ENCODE measurements at places on chromosomes 16 and 17. TPM values are rescaled to one million over a fixed set of nuclear protein-coding genes. Genes with fewer than 3 reads are reported as not detected.

SNX20 gene
- 2.1 TPM for polyA plus RNA-seq

DNA sequence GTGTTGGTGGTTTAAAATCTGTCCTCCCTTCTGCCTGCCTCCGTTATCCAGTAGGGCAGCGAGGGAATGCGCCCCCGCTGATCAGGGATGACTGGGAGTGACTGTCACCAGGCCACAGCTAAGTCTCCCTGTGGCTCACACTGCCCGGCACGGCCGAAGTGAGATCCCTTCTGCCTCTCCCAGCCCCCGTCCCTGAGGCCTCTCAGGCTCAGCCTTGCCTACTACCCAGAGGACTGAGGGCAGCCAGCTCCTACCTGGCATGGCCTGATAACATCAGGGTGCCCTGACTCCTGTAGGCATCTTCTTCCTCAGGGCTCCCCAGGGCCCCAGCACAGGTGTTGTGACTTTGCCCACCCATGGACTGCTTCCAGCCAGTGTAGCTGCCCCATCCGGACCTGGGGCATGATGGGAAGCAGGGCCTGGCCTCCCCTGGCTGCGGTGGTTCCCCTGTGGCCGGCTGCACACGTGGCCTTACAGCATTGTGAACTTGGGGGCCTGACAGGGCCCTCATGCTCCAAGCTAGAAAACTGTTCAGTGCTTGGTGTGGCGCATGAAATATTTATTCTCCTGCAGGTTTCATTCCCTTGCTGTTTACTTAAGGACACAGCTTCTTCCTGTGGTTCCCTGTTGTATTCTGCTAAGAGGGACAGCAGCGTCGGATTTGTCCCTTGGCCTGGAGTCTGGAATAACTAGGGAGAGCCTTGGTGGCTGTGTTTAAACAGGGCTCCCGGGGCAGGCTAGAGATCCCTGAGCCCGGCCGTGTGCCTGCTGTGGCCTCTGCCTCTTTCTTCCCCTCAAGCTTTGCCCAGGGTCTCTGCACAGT is 30.0 kb downstream of the GINS2 start:
- no peak for DNase-seq

FOXL1 gene
- 1.3 TPM for polyA plus RNA-seq

DNA sequence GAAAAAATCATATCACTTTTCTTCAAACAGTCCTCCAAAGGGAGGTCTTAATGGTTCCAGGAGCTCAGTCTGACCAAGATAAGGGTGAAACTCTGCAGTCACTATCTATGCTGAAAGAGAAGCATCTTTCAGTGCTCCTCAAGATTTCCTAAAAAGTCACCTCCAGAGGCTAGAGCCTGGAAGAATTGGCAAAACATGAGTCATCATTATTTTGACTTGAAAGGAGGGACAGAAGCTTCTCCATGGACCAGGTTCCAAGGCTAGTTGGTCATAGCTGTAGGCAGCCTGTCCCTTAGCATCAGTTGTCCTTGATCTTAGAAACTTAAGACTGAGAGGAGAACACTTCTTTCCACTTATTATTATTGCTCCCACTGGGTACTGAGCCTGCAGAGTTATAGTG is 219.0 kb upstream of the ASIC2 start:
- no peak for DNase-seq

CDK5R1 gene
- polyA plus RNA-seq, result 0.44 TPM

DNA sequence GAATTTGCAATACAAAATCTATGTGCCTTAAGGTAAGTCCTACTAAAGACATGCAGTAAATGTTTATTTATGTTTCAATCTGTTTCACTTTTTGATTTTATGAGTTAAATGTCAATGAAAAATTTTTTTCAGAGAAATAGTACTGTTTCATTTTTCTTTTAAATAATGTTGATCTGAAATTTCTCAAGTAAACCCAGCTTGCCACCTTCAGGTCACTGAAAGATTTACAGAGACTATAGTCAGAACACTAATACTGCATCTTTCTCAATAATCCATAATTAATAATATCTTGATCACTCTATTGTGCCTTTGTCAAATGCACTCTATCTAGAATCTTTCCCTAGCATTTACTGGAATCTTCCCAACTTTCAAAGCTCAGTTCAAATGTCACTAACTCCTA is 6.5 kb upstream of the DHX40 start:
- DNase-seq, result no peak

IRX6 gene
- 1.7 TPM for polyA plus RNA-seq

TAT gene
- polyA plus RNA-seq, result not detected

DNA sequence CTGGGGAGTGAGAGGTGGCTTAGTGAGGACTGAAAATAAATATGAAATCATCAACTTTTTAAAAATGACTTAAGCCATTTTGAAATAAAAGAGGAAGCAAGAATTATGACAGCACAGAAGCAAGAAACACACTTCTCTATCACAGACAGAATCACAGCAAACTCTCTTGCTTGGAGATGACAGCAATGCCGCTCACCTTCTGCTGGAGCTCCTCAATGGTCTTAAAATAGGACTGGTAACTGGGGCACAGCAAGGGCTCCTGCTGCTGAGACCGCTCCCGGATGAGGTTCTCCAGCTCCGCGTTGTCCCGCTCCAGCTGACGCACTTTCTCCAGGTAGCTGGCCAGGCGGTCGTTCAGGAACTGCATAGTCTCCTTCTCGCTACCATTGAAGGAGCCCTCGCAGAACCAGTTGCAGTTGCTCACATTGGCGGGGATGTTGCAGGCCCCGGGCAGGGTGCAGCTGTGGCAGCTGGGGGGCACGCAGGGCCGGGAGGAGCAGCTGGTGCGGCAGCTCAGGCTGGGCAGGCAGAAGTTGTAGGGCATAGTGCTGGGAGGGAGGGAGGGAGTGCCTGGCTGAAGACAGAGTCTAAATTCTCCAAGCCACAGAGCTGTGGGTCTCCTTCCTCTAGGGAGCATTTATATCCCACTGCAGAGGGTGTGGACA is at the start of gene KRT31:
KRT31 (minus strand) TSS at position 613 of the 665 bp plus-strand sequence; CDS start at position 544, 69 bp downstream.
- DNase-seq, result no peak

- DNase-seq, result no peak
Measured at GRCh38 chr17:70699408-70699807, 530.1 kb downstream of the KCNJ2 start.

DNA sequence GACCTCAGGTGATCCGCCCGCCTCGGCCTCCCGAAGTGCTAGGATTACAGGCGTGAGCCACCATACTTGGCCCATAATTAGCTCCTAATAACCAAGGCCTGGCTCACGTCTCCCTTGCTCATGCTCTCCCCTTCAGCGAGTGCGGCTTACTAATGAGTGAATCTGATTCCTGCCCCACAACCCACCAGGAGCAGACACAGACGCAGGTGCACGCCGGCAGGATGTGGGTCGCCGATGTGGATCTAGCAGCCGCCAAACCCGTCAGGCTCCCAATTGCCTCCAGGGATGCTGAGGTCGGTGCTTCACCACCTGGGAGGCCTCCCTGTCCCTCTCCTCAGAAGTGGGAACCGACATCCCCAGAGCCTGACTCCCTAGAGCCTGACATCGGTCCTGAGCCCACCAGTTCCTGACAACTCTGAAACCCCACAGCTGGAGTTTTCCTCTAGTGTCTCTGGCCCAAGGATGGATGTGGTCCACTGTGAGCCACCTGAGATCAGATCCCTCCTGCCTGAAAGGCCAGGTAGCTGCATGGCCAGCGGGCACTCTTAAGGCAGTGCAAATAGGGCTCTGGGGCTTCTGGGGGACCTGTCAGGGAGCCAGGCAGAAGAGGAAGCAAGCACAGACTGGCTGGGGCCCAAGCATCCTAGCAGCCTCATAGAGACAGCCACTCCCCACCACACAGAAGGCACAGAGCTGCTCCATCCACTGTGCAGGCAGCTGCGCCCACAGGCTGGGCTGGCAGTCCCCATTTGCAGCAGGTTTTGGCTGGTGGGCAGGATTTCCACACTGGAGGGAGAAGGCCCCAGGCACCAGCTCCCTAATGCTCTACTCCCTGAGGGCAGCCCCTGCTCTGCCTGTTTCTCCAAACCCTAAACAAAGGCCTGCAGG is 10.8 kb downstream of the EXOC7 start:
- no peak for DNase-seq

FBRS gene
- polyA plus RNA-seq, result 35.5 TPM

DNA sequence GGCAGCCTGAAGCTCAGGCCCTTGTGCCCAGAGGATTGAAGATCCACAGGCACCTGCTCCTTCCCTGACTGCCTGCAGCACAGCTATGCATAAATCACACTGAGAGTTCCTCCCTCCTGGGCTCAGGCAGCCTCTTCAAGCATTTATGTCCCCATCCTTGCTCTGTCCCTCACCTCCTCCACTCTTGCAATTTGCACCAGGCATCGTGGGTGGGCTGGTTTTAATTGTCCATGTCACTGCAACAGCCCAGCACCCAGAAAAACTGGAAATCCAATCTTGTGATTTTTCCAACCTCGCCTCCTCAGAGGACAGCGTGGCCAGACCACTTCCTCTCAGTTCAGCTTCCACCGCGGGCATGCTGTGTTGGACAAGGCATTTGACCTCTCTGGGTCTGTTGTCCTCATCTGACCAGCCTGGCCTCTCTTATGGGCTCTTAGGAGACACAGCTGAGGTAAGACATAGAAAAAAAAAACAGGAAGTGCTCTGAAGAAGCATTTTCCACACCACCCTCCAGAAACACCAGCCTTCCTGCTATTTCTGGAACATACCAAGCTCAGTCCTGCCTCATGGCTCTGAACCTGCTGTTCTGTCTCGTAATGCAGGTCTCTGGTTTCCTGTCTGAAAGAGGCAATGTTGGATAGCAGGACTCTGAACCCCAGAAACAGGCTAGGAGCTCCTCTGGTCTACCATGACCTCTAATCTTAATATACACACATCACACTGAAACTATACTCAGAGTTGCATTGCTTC is 8.3 kb downstream of the TMEM114 start:
- no peak for DNase-seq
